Pancreas (tissue), 10 donors: ENCODE measurements at places on chromosomes 7 and 10. TPM values are rescaled to one million over a fixed set of nuclear protein-coding genes. Genes with fewer than 3 reads are reported as not detected.

The SLC13A4 gene
- total RNA-seq = not detected

The HSPA12A gene
- total RNA-seq = 4.3 TPM

The CALML3 gene
- total RNA-seq = not detected

The GIMAP4 gene
- 3.4 TPM for total RNA-seq

The ORC5 gene
- 16.5 TPM for total RNA-seq

The MSS51 gene
- total RNA-seq = 1.3 TPM

The ECD gene
- 10.4 TPM for total RNA-seq

The FMC1 gene
- 9.0 TPM for total RNA-seq

The STEAP2 gene
- 5.1 TPM for total RNA-seq

The TCAF2 gene
- 2.0 TPM for total RNA-seq

The TMEM176B gene
- 21.2 TPM for total RNA-seq

The WEE2 gene
- 0.12 TPM for total RNA-seq

The GNGT1 gene
- not detected for total RNA-seq

The NRAP gene
- total RNA-seq = not detected

The TMEM184A gene
- total RNA-seq = 16.9 TPM

The COL13A1 gene
- total RNA-seq = 0.35 TPM

The SYT15 gene
- total RNA-seq = 5.6 TPM

The CYP2C19 gene
- not detected for total RNA-seq

The CALD1 gene
- 85.8 TPM for total RNA-seq

The DYDC2 gene
- 0.44 TPM for total RNA-seq

The MINDY3 gene
- total RNA-seq = 6.9 TPM

The ADIRF gene
- total RNA-seq = 10.6 TPM

The NPSR1 gene
- total RNA-seq = not detected

The H2BK1 gene
- not detected for total RNA-seq

The CYP2C8 gene
- 1.6 TPM for total RNA-seq

The ALOX5 gene
- total RNA-seq = 32.9 TPM

The FFAR4 gene
- 0.92 TPM for total RNA-seq

The SPDYE8 gene
- total RNA-seq = not detected

The ANKRD2 gene
- total RNA-seq = 0.19 TPM

The OR2A42 gene
- not detected for total RNA-seq

The SLC29A4 gene
- total RNA-seq = 6.6 TPM

The NUDCD3 gene
- total RNA-seq = 36.1 TPM

The TPK1 gene
- 2.9 TPM for total RNA-seq

The RBM48 gene
- total RNA-seq = 4.7 TPM

The CLEC2L gene
- total RNA-seq = not detected

The AKR1D1 gene
- total RNA-seq = not detected

The SPAM1 gene
- total RNA-seq = not detected

The COBL gene
- total RNA-seq = 15.0 TPM

The AMPH gene
- 1.5 TPM for total RNA-seq

The SERPINE1 gene
- 4.1 TPM for total RNA-seq

The ZNF862 gene
- 13.7 TPM for total RNA-seq

The EVX1 gene
- not detected for total RNA-seq

The KIAA1549 gene
- total RNA-seq = 7.4 TPM

The RGR gene
- not detected for total RNA-seq
